ENCODE measurements at places on chromosomes 7 and 10.

DNA sequence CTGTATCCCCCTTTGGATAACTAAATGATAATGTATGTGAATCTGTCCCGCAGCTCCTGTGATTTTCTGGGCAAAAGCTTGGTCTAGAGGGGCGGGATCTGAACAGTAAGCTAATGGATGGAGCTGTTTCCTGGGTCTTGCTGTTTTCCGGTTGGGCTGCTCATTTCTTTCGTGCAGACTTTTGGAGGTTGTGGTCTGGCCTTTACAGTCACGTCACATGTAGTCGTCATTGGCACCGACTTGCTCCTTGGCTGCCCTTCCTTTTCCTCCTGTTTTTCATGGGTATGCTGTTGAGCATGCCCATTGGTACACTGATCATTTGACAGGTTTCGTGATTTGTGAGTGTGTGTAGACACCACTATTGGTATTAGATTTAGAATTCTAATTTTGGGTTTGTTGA is 2.0 kb downstream of the FBH1 start:
- no peak for DNase-seq

DNA sequence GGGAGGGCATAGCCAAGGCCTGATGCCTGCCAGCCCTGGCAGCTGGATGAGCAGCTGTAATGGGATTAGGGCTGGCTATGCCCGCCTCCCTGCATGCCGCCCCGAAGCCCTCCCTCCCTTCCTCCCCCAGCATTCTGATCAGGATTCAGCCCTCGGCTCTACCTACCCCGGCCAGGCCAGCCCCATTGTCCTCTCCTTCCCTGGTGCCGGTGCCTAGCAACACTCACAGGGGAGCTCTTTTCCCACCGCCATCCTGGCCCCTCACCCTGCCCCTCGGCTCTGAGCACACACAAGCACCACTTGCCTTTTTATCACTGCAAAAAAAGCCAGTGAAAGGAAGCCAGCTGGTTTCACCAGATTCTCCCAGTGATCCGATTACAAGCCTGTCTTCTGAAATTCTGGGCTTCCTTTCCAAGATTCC is 9.0 kb upstream of the ADCYAP1R1 start:
- DNase-seq: no peak

GRCh38 chr7:99011341-99011705 is 132.6 kb downstream of the SMURF1 start:
- DNase-seq: no peak

- DNase-seq: no peak
These were observed 36.3 kb downstream of the LAMB4 start for GRCh38 chr7:108093851-108094331.

DNA sequence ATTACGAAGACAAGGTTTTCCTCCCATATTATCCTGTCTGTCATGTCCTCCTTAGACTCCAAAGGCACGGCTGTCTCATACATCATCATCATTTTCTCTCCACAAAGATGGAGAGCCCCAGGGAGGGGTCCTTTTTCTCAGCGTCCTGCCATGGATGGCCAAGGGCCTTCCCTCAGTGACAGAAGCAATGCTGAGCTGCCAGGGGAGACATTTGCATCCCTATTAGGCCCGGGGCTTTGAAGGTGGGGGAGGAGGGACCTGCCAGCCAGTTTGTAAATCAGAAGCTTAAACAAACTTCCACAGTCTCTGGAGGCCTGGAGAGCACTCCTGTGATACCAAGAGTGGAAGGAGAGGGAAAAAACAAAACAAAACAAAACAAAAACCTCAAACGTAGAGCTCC is 112.4 kb upstream of the ADO start:
- no peak for DNase-seq

DNA sequence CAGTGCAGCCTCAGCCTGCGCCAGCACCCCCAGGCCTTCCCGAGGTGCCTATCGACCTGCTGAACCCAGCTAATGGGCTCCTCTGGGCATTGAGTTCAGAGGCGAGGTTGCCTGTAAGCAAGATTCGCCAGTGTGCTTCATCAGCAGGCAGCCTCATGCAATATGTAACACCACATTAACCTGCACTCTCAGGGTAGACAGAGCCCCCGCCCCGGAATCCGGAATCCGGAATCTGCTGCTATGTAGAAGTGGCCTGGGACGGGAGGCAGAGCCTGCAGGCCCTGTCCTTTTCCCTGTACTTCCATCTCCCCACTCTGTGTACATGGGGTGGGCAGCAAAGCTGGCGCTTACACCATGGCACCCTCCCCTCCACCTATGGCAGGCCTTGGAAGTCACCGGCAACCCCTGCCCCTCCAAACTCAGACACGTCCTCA is 83.9 kb upstream of the RET start:
- no peak for DNase-seq

GRCh38 chr10:106722524-106722923 is 442.0 kb downstream of the SORCS1 start:
- DNase-seq: no peak

DNA sequence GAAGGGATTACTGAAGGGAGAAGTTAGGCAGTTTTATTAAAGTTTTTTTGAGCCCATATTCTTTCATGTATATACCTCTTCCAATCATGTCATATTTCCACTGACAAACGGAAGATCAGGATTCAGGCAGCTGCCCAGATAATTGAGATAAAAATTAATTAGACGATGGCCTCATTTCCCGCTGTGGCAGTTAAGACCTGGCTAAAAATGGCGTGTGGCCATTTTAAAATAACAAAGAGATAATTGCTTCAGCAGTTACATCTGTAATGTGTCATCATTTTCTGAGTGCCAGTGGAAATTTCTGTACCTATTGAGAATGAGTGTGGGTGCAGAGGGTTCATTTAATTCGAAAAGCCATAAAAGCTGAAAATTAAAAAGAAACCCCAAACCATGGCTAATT is 215.1 kb downstream of the STK31 start:
- DNase-seq: no peak

DNA sequence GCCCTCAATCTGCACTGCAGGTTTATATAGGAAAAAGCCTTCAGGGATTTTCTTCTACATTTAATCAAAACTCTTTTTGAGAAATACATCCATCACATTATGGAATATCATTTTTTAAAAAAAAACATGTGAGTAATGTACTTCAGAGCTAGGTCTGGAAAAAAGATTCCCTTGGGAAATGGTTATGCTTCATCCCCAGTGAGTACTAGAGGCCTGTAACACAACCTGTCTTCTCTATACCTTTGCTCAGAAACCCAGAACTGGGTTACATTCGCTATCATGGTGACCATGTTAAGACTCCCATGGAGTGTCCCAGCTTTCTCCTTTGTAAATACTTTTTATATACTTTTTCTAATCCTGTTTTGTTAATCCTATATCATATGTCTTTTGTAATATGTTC is 186.9 kb downstream of the LRRTM3 start:
- no peak for DNase-seq

- no peak for DNase-seq
These were observed 16.8 kb upstream of the DLG5 start for GRCh38 chr10:77943121-77943901.

GRCh38 chr7:84162125-84162524 is 32.5 kb downstream of the SEMA3A start:
- DNase-seq: no peak

DNA sequence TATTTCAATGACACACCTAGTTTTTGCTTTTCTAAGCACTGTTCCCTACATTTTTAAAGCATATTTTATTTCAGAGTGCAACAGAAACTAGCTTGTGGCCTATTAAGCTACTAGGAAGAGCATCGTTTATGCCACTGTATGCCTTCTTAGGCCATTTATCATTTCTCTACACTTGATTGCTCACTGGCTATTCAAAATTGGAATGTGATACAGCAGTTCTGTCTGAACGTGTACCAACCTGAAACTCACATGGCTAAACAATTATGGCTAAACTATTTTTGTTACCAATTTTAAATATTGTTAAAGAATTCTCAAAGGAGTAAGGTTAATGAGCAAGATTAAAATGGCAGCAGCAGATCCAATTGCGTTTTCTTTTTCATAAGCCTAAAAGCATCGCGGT is 105.2 kb downstream of the GSAP start:
- no peak for DNase-seq

- no peak for DNase-seq
These were observed 19.9 kb downstream of the VPS41 start for GRCh38 chr7:38889079-38889478.

DNA sequence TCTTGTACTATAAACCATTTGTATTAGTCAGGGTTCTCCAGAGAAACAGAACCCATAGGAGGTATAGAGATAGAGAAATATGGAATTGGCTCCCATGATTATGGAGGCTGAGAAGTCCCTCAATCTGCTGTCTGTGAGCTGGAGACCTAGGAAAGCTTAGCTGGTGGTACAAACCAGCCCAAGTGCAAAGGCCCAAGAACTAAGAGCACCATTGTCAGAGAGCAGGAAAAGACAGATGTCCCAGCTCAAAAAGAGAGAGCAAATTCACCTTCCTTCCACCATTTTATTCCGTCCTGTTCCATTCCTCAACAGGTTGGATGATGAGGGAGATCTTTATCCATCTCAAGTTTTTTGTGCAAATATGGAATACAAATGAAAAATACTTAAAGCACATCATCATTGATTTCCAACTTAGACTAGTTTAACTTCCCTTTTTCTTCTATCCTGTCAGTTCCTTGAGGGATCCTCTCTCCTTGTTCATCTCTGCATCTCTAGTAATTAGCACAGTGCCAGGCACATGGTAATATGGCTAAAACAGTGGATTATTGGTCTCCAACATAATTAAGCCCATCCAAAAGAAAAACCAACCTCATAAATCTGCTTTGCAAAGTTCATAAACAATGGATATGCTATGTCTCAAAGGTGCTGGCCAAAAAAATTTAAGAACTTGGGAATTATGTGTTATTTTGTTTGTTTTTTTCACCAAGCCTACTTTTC is 83.1 kb upstream of the PIK3CG start:
- DNase-seq: no peak
